M059J (cell line): ENCODE measurements at places on chromosomes 1 and 21. TPM values are rescaled to one million over a fixed set of nuclear protein-coding genes. Genes with fewer than 3 reads are reported as not detected.

DNA sequence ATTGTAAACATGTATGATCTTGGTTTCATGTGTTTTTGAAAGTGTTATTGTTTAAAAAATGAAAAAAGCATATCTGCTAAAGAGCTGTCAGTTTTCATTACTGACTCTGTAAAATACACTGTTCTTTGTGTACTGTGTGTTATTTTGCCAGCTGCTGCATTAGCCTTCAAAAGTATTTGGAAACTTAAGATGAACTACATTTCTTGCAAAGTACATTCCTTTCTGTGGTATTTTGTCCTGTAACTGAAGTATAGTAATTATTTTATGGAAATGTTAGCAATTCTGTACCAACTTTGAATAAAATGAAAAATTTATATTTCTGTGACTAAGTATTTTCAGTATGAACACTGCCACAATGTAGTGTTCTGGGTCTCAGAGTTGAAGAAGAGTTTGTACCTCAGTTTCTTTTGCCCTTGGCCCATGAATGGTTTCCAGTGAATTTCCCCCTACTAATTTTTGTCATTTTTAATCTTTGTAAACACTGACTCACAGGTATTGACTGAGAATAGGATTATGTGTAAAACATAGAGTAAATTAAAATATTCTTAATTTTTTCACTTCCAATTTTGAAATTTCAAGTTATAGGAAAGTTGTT, 32.7 kb downstream of the MRPS6 start:
- DNase-seq = no peak

GRCh38 chr1:156371553-156372264, 2.7 kb downstream of the RHBG start:
- no peak for DNase-seq

GRCh38 chr1:95793893-95794292, 559.9 kb downstream of the RWDD3 start:
- DNase-seq = peak; percentile 4

DNA sequence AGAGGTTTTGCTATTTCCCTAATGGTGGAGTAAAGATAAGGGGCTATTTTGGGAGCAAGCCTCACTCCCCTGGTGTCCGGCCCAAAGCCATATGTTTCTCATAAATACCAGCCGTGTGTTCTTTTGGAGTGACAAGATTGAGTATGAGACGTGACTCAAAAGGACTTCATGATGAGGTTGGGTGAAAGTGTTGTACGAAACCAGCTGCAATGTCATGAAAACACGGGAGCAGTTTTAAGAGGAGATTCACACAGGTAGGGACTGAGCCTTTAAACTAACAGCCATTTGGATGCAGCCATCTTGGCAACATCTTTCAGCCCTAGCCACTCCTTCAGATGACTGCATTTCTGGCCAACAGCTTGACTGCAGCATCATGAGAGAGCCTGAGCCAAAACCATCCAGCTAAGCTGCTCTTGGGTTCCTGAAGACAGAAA, 532.3 kb upstream of the USP24 start:
- DNase-seq = no peak

- no peak for DNase-seq
Measured at GRCh38 chr1:226627050-226627755, 78.6 kb downstream of the STUM start.

DNA sequence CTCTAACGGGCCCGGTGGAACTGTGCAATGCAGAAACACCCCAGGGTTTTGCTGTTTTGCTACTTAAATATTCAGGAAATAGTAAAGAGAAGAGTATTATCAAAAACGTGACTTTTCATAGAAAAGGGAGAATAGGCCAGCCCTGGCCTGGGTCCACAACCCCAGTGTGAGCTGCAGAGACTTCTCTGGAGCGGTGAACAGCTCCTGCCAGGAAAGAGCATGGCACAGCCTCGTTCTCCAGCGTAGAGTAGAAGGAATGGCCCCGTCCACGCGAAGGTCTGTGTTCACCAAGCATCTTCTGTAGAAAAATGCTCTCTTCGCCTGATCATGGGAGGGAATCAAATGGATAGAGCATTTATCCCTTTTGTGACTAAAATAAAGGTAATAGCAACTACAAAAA, 51.4 kb downstream of the PDE9A start:
- DNase-seq = no peak

The PLD5 gene
- not detected in 2 replicates for total RNA-seq

DNA sequence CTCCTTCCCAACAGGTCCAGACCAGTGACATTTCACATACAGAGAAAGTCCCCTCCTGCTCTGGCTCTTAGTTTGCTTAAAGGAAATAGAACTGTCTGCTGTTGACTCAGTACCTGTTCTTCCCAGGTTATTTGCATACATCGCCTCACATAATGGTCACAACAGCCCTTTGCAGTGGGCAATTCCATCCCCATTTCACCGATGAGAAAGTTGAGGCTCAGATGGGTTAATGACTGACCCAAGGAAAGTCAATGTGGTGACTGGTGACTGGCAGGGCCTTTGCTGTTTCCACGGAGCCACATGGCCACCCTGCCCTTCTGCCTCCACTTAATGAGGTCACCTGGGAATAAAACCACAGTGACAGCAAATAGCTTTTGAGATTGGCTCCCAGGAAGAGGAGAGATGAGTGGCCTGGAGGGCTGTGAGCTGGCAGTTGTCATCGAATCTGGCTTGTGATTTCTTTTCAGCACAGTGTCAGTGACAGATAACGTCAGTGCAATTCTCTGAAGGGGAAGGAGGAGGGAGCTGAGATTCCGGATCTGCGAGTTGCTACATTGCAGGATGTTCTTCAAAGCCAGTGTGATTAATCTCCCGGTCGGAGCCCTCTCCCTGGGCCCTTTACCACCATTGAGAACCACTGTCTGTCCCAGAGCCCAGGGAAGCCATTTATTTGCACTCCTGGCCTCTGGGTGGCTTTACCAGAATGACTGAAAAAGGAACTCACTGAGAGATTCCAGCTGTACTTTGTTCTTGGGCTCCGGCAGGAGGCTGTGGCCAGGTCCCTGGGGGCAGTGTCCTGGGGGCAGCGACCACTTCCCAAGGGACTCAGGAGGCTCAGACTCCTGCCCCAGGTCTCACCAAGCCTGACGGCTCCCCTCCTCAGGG, 117.2 kb downstream of the CNIH3 start:
- DNase-seq = peak; percentile 88

The PER3 gene
- total RNA-seq = 10.5 and 16.8 TPM in 2 replicates

The SAMD11 gene
- total RNA-seq = 30.5 and 59.8 TPM in 2 replicates

GRCh38 chr1:2481885-2482284, 5.8 kb downstream of the PLCH2 start:
- DNase-seq = peak; percentile 55

- peak; percentile 50 for DNase-seq
Measured at GRCh38 chr1:14350197-14350596, 248.3 kb upstream of the KAZN start.

- no peak for DNase-seq
Measured at GRCh38 chr1:220410611-220411010, 117.3 kb upstream of the MARK1 start.

DNA sequence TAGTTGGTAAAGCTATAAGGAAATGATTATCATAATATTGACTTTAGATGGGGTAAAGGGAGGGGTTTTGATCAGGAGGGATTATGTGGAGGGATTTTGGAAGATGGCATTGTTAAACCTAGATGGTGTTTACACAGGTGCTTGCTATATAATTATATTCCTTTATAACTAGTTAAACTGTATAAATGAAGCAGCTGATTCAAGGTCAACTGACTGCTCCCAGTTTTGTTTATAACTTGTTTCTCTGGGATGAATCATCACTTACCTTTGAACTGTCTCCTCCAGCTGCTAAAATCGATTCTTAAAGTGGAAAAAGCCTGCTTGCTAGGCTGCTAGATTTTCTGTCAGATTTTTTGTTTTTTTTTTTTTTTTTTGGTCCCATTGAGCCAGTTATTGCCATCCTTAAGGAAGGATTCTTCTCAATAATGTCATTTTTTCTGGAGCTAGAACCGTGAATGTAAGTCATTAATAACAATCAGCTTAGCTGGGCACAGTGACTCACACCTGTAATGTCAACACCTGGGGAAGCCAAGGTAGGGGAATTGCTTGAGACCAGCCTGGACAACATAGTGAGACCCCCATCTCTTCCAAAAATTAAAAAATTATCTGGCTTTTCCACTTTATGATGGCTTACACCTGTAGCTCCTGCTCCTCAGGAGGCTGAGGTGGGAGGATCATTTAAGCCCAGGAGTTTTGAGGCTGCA, 153.2 kb downstream of the PIK3R3 start:
- DNase-seq = peak; percentile 65

- DNase-seq = no peak
Measured at GRCh38 chr21:35045542-35046262, 3.4 kb downstream of the RUNX1 start.

- no peak for DNase-seq
Measured at GRCh38 chr1:209752890-209753289, 3.0 kb upstream of the TRAF3IP3 start.

DNA sequence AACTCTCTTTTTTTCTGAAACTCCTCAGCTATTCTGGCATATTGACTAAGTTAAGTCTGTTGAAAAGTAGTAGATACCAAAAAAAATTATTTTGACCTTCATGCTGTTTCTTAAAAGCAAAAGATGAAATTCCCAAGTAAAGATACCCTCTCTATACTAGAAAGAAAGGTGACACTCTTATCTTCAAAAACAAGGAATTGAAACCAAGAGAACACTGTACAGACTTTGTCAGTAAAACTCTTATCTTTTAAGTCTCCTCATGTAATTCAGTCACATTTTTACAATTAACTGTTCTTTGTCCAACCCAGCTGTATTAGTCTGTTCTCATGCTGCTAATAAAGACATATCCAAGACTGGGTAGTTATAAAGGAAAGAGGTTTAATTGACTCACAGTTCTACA, 496.2 kb downstream of the LTN1 start:
- DNase-seq = no peak

DNA sequence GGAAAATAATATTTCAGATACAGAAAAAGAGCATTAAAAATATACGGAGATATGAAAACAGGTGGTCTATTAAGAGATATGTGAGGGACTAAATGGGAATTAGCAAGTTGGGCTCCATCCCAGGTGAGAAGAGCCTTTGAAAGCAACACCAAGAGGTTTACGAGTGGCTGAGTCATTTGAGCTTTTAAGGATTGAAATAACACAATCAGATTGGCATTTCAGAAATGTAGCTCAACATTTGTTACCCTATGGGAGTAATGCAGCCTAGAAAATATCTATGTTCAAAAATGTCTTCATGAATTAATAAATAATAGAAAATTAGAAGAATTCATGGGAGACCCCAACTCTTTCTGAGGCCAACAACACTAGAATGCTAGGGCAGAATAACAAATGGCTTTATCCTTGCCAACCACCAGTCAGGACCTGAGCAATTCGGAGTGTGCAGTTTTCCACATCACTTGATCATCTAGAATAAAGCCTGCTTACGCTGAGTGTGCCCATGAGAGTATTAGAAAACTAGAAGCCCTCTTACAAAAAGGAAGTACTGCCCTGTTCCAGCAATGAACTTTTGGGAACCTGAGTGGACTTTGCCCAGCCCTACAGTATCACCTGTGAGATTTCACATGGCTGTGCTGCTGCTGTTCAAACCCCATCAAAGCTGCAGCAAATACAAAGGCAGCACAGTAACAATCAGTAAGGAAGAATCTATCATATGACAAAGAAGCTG, 538.0 kb upstream of the CAMK1G start:
- peak; percentile 82 for DNase-seq

GRCh38 chr1:8687039-8687438, 130.4 kb downstream of the RERE start:
- DNase-seq = no peak
